Daoy (cell line): ENCODE measurements at places on chromosomes 4 and X. TPM values are rescaled to one million over a fixed set of nuclear protein-coding genes. Genes with fewer than 3 reads are reported as not detected.

The ABRAXAS1 gene
- 5.4 and 6.5 TPM in 2 replicates for total RNA-seq

DNA sequence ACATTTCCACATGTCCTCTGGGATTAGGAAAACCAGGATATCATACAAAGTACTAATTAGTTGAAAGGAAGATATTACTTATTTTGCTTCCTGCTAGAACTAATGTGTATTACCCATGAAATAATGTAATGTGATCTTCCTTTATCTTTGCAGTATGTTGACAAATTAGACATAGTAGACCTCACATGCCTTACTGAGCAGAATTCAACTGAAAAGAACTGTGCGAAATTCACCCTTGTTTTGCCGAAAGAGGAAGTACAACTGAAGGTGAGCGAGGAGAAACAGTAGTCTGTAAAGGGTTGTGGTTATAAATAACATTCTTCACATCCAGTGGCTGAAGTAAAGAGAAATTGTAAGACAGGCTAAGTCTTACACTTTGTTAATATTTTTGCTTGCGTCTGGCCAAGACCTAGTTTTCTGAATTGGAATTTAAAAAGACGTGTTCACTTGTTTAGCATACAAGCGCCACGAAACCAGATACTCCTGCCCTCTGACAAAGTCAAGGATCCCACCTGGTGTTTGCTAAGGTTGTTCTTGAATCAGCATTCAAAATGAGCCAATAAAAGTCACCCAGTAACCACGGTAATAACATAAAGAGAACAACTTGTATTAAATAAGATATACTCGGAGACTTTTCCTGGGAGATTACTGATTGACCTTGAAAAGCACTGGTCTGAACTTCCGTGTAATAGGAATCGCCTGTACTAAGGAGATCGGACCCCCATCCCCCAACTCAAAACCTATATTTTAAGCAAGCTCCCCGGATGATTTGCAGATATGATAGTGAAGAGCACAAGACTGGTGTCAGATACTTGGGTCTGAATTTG, 16.9 kb downstream of the STAP1 start:
- peak; percentile 0 for DNase-seq

The BTK gene
- total RNA-seq, result 0.06 TPM in 1 of 2 replicates, not detected in the other

GRCh38 chr4:165915215-165915614, 42.2 kb downstream of the TLL1 start:
- DNase-seq, result no peak

The DCAF12L2 gene
- not detected in 2 replicates for total RNA-seq

GRCh38 chr4:147528054-147528453, 47.2 kb downstream of the EDNRA start:
- no peak for DNase-seq

The PABPC1L2B gene
- 0.06 TPM in 1 of 2 replicates, not detected in the other for total RNA-seq

GRCh38 chrX:72314881-72315280, 9.2 kb upstream of the CITED1 start:
- no peak for DNase-seq

- no peak for DNase-seq
These were observed 22.8 kb upstream of the ARHGAP24 start for GRCh38 chr4:85452058-85452731.

The POLN gene
- total RNA-seq, result 0.54 and 1.4 TPM in 2 replicates

GRCh38 chrX:72305286-72306084, at the start of gene CITED1:
CITED1 (minus strand) TSS chrX:72305914; CDS start chrX:72302869, 3,045 bp downstream.
- peak; percentile 16 for DNase-seq

GRCh38 chrX:129576539-129576938, 36.5 kb downstream of the OCRL start:
- DNase-seq, result no peak

GRCh38 chr4:184649971-184650855, 675 bp downstream of the PRIMPOL start:
- DNase-seq, result peak; percentile 22

- DNase-seq, result no peak
These were observed 687.2 kb downstream of the FAM133A start for GRCh38 chrX:94361241-94361640.

- DNase-seq, result peak; percentile 56
These were observed 19.5 kb upstream of the WDFY3 start for GRCh38 chr4:84985952-84986351.

DNA sequence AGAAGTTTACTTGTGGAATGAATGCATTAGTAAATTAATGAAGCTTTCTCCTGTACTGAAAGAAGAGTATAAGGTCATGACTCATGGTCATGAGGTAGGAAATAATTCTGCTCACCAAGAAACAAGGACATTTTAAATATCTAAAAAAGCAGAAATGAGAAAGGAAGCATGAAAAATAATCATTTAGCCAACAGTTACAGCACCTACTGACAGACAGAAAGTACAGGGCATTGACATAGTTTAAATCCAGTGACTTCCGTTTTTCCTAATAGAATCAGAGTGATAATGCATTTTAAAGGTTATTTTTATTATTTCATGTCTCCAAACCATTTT, 30.5 kb upstream of the ACSL1 start:
- DNase-seq, result no peak

GRCh38 chr4:8559011-8559410, 21.2 kb upstream of the GPR78 start:
- DNase-seq, result no peak

GRCh38 chr4:77174426-77174825, 17.4 kb downstream of the CCNG2 start:
- DNase-seq, result peak; percentile 11

DNA sequence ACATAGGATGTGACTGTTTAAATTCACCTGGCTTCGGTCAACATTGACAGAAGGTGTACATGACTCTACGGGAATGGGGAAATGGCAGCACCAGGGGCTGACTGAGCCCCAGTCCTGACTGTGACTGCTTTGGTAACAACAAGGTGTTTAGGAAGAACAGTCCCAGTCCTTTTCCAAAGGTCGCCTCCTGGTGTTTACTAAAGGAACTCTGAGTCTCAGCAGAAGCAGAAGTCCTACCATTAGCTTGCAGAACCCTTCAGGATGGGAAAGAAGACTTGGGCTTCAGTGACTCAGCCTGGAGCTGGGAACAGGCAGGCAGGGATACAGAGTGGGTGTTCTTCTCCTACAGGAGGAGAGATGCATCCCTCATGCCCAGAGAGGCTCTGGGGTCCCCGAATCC, 103.3 kb downstream of the MGST2 start:
- DNase-seq, result no peak

The SSX3 gene
- 1.1 TPM in 1 of 2 replicates, not detected in the other for total RNA-seq

GRCh38 chr4:11904117-11904535, 475.4 kb upstream of the HS3ST1 start:
- DNase-seq, result no peak

DNA sequence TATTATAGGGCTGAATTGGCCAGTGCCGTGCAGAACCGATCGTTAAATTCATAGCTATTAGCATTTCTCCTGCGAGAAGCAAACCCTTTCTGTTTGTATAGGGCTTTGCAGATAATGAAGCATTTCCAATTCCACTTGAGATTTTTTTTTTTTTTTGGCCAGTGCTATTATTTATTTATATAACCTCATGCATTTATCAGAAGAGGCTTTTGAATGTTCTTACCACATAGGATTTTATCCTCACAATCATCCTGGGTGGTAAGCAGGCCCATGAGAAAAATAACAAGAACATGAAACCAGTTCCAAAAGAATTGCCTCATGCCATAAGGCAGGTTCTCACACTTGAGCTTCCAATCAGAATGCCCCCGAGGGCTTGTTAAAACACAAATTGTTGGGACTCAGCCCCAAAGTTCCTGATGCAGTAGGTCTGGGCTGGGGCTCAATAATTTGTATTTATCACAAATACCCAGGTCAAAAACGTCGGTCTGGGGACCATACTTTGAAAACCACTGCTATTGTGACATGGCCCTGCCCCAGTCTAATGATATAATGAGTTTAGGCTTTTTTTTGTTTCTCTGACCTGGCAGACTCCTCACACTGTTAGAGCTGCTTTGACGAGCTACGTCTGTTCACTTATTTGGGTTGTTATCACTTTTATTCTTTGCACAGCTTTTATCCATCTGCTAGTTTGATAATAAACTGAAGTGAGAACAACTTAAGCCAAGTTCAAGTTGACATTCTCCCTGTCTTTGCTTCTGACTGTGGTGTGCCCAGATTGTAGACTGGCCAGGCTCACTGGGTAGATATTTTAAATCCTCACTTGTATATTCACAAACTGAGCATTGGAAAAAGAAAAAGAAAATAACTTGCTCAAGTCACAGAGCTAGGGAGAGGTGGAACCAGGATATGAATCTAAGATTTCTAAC, 20.1 kb downstream of the SUPT20HL1 start:
- DNase-seq, result peak; percentile 18

The PPEF1 gene
- 0.03 and 0.80 TPM in 2 replicates for total RNA-seq

DNA sequence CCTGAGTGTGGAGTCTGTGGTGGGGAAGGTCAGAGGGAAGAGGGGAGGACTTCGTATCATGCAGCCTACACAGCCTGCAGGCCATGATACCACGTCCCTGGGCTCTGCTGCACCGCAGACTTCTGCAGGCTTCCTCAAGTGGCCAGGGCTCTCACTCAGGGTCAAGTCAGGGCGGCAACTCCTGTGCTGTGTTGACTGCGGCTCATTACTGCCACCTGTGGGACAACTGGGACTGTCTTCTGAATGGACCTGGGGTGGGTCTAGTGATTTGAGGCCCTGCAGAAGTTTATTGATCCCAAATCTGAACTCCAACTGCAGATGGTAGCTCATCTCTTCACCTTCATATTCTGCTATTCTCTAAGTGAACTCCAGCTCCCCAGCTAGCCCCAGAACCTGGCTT, 167.1 kb downstream of the NSUN7 start:
- peak; percentile 28 for DNase-seq

GRCh38 chr4:63171341-63171740, 1237.9 kb downstream of the TECRL start:
- no peak for DNase-seq

DNA sequence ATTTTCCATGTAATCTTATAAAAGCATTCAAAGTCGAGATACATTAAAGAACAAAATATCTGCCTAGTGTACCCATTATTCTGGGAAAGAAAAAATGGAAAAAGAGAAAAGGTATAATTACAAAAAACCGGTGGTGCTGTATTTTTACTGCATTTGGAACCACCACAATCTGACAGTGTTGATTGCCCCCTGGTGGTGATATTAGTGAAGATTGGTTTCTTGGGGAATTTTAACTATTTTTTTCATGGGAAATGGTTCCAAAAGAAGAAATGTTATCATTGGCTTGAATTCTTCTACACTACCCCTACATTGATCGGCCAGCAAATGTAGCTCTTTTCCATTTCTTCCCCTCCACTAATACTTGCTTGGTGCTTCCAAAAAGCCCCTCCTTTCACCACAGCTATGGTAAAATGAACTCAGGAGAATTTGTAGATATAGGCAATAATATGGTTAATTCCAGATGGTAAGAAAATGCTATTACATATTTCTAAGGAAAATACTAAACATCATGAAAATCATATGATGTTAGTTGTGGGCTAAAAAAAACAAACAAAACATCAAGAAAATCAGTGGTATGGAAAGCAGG, 50.0 kb downstream of the COX18 start:
- DNase-seq, result peak; percentile 4

DNA sequence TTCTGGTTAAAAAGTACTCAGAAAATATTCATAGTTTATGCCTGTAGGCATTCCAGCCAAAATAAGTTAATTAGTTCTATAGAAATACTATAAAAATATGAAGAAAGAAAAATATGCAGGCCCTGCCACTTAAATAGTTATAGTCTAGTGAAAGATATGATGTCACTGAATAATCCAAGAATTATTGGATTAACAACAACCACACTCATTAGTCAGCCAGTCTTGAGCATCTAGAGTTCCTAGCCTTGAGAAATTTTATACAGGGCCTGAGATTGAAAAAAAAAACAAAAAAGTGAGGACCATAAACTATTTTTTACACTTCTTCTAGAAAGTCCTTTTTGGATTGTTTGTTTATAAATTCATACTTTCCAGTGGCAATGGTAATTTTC, 823.0 kb downstream of the FAT4 start:
- no peak for DNase-seq

DNA sequence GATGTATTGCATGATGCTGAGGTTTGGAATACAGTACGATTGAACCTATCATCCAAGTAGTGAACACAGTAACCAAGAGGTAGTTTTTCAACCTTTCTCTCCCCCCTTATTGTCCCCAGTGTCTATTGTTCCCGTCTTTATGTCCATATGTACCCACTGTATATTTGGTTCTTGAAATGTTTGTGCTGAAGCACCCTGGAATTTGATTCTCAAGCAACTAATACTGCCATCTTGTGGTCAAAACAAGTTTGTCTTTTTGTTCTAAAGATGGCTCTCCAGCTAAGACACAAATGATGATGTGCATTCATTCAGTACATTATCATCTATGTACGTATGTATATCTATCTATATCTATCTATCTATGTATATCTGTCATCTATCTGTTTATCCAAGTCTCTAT, 33.5 kb upstream of the DCX start:
- peak; percentile 1 for DNase-seq

GRCh38 chrX:102652031-102652688, 877 bp downstream of the GPRASP1 start:
- peak; percentile 8 for DNase-seq

The TFE3 gene
- total RNA-seq, result 24.5 and 36.2 TPM in 2 replicates

- DNase-seq, result peak; percentile 1
These were observed 4.6 kb upstream of the HAUS3 start for GRCh38 chr4:2246384-2247127.

- DNase-seq, result no peak
These were observed 575.1 kb downstream of the IL15 start for GRCh38 chr4:142211444-142211843.

DNA sequence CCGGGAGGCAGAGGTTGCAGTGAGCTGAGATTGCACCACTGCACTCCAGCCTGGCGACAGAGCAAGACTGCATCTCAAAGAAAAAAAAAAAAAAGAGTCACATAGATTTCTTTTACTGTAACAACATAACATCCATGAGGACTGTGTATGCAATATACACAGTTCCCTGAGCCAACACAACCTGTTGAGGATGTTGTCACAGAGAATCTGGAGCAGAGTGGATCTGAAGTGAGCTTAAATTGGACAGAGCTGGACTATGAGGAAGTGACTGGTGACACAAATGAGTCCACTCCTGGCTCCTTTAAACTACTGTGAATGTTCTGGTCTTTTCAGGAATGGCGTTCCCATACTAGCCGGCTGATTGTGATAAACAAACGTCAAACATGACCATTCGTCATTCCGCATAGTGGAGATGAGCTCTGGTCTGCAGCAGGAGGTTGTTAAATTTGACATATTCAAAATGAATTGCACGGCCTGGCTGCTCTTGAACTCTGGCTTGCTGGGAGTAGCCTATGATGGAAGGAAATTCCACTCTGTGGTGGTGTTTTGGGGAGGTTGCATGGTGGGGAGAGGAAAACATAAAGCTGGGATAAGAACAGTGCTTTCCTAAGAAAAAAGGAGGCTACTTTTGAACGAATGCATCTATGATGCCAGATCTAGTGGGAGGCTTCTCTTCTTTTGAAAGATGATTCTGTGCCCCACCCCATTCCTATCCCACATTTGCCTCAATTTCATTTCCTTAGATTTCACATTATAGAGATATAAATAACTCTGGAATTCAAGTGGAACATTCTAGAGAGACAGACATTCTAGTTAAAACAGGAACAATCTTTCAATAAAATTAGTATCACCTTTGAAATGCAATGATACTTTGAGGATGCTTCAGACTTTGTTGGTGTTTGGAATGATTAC, 149.5 kb downstream of the SHROOM3 start:
- no peak for DNase-seq

GRCh38 chrX:44011506-44011905, 38.3 kb upstream of the NDP start:
- no peak for DNase-seq
